Stimulated activated CD8-positive, alpha-beta memory T cell treated with anti-CD3 and anti-CD28 coated beads, Interleukin-4, amount 100 ng/mL, for 1 hour (primary cell): ENCODE measurements at places on chromosomes 7 and 10.

GRCh38 chr7:66523409-66523808 is 105.3 kb upstream of the KCTD7 start:
- no peak for DNase-seq

DNA sequence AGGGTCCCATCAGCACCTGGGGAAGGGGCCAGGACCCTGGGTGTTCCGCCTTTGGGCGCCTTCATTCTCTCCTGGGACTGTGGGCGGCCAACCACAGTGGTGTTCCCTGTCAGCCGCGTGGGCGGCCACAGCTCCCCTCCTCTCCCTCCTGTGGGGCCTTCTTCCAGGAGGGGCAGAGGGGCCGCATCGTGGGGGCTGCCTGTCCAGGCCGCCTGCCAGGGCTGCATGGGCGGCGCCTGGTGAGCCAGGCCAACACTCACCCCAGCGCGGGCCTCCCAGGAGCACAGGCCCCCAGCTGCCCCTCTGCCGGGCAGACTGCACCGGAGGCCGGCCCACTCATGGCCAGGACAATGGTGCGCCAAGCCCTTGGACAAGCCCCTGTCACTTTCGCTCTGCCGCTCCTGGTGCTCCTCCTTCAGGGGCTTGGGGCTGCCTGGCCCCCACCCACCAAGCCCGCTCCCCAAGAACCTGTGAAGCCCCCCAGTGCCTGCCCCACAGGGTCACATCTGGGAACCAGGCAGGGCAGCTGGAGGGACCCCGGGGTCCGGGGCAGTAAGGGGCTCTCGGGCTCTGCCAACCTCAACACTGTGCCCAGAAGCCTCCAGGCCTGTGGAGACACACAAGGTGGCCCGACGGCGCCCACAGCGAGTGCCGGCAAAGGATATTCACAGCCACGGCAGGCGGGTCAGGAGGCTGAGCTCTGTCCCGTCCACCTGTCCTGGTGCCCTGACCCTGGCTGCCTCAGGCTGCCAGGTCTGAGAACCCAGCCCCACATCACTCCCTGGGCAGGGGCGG is 42.8 kb downstream of the AP5Z1 start:
- no peak for DNase-seq

DNA sequence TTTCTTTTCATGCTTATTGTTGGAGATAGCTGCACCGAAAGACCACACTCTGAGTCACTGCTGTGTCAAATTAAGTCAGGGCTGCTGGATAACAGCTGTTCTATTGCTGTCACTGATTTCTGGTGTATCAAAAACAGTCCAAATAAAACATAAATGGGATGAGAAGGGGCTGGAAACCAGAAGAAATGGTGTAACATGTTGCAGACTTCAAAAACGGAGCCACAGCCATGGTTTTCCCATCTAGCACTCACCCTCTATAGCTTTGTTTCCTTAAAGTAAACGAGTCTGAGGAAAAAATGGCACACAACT is 103.3 kb upstream of the DIP2C start:
- DNase-seq = no peak

- no peak for DNase-seq
These were observed 97.1 kb upstream of the ARID5B start for GRCh38 chr10:61804414-61804813.

GRCh38 chr10:74934100-74934812 is 107.9 kb downstream of the KAT6B start:
- no peak for DNase-seq

DNA sequence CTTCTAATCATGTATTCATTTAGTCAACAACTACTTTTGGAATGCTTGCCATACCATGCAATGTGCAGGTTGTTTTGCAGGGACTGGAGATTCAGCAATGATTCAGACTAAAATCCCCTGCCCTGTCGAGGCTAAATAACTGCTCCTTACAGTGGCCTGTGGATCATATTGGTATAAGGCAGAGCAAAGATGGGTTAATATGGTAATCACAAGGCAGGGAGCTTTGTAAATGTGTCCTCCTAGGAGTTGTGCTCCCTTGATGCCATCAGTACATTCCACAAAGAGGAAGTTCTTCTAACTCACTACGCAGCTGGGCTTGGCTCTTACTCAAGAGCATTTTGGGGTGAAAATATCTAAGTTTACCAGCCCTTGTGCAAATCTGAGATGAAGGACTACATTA is 614 bp upstream of the IFIT2 start:
- no peak for DNase-seq

GRCh38 chr7:25537662-25538375 is 309.5 kb upstream of the NPVF start:
- DNase-seq = no peak

- no peak for DNase-seq
These were observed 76.6 kb downstream of the GPR37 start for GRCh38 chr7:124688991-124689390.

DNA sequence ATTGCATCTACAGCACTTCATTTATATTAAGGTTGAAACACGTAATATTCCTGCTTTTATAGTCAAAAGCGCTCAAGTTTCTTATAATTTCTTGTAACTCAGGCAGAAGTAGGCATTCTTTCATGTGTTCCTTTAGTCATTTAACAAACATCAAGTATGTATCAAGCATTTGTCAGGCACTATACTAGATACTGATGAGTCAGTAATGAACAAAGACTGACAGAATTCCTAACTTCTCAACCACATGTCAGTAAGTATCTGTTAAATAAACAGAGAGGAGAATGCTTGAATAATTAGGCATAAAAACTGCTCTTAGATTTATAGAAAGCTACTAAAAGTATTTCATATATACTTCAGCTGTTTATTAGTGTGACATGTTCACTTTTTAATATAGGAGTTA is 9.9 kb downstream of the CRPPA start:
- DNase-seq = no peak

DNA sequence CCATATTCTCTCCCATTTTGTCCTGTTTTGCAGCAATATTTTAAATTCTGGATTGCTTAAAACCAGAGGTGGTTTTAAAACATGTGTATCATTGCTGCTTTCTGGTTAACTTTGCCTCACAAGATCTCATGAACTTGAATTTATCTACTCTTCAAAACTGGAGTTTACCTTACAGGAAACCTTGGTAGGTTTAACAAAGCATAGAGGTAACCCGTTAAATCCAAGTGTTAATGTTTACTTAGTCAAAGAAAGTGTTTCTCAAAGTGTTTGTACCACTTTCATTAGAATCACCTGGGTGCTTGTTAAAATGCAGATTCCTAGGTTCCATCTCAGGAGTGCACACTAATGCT is 44.0 kb upstream of the VDAC2 start:
- DNase-seq = no peak

DNA sequence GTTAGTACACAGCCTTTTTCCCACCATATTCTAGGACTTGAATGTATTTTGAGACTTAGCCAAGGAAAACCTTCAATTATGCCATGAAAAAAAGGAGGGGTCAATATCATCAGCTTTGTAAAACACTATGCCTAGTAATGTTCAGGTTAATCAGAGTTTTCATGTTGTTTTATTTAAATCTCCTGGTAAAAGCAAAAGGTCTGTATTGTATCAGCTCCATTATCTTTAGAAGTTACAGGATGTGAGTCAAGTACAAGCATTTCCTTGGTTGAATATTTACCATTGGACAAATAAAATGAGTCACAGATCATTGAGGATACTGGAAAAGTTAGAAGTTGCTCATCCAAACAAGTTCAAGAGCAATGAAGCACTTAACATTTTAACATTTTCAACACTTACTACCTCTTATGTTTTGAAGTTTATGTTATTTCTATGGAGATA is 89.9 kb upstream of the CAPZA2 start:
- DNase-seq = no peak

DNA sequence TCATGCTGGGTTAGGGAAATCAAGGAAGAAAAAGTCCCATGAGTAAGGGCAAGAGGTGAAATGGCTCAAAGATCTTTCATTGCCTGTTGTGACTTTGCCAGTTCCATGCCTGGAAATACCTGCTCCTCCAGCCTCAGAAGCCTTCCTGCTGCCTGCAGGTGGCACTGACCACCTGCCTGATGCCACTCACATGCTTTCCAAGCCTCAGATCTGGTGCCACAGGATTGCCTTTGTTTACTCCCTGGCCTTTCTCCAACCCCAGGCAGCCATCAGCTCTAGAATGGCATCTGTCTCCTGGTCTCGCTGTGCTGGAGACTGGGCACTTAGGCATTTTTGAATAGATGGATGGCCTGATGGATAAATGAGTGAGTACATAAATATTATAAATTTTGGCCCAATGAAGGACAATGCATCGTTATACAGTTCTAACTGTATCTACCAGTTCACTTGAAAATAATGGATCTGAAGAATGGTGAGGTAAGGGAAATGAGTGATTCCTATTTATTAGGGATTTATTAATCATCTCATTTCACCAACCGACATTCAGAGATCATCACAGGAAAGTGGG is 657.2 kb downstream of the INHBA start:
- no peak for DNase-seq

DNA sequence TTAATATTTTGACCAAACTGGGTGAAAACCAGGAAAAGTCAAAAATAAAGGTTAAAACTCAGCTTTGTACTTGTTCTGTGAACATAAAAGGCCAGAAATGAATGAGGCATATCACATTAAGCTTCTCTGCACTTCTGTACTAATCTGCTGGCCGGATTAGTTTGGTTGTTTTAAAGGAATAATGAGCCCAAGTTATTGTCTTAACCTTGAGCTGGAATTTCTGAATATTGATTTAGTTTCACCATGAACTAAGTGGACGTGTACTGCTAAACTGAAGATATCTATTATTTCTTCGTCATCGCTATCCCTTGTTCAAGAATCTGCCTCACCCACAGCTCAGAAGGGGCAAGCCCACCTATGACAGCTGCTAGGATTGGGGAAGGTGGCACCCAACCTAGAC is 101.1 kb upstream of the FRMD4A start:
- no peak for DNase-seq

DNA sequence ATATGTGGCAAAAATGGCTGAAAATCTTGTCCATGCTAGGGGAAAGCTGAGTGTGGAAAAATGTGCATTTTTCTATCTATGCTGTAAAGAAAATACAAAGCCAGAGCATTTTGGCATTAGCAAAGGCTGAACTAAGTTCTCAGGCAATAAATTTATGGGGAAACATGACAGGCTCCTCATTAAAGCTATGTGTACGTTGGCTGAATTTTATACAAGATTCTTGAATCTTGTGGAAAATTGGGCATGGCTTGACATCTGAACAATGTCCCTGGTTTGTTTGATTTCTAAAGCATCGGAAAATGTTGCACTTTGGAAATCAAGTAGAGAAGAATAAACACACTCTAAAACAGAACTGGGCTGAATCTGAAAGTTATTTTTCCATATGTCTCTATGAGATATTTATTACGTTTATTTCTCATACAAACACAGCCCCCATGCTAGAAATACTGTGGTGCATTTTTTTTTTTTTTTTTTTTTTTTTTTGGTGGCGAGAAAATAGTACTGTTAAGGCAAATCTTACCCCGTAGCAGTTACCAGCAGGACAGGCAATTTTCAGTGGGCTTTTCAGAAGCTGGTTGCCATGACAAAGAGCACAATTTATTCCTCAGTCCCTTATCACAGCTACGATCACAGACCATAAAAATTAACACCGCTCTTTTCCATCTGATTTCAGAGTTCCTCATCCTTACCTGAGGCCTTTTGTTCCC is 16.9 kb downstream of the CPA1 start:
- no peak for DNase-seq

DNA sequence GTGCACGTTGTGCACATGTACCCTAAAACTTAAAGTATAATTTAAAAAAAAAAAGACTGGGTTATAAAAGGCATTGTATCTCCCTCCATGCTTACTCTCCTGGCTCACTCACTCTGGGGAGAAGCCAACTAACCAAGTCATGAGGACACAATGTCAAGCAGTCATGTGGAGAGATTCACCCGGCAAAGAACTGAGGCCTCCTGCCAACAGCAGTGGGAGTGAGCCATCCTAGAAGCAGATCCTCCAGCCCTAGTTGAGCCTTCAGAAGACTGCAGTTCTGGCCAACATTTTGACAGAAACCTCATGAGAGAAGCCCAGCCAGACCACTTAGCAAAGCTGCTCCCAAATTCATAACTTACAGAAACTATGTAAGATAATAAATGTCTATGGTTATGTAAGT is 521.7 kb upstream of the FZD8 start:
- no peak for DNase-seq

- no peak for DNase-seq
These were observed 151.0 kb downstream of the CHN2 start for GRCh38 chr7:29345590-29345989.

- no peak for DNase-seq
These were observed 5.4 kb downstream of the COL13A1 start for GRCh38 chr10:69807122-69807521.

DNA sequence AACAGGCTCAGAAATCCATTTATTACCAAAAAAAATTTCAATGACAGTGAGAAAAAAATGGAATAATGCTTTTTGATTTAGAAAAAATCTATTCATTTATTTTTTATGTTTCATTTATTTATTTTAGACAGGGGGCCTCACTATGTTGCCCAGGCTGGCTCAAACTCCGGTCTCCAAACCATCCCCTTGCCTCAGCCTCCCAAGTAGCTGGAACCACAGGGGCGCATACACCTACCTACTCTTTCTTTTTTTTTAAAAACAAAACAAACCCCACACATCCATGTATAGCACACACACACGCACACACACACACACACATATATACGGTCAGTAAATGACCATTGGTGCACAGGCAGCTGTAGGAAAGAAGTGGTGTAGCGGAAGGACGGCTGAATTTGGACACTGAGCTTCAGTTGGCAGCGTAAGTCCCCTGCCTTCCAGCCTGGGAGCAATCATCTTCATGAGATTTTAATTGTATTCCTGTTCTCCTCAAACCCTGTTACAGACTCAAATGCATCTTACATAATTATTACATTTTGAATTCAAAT is 28.8 kb downstream of the ARL4A start:
- no peak for DNase-seq

- DNase-seq = no peak
These were observed 10.8 kb downstream of the BLVRA start for GRCh38 chr7:43769281-43769680.

- no peak for DNase-seq
These were observed 349.2 kb downstream of the HGF start for GRCh38 chr7:81420526-81421226.

- DNase-seq = no peak
These were observed 2.0 kb upstream of the HOXA2 start for GRCh38 chr7:27104341-27105058.

- no peak for DNase-seq
These were observed 730 bp downstream of the LARP4B start for GRCh38 chr10:930625-931325.

- no peak for DNase-seq
These were observed 875.8 kb upstream of the CELF2 start for GRCh38 chr10:10141782-10142382.

DNA sequence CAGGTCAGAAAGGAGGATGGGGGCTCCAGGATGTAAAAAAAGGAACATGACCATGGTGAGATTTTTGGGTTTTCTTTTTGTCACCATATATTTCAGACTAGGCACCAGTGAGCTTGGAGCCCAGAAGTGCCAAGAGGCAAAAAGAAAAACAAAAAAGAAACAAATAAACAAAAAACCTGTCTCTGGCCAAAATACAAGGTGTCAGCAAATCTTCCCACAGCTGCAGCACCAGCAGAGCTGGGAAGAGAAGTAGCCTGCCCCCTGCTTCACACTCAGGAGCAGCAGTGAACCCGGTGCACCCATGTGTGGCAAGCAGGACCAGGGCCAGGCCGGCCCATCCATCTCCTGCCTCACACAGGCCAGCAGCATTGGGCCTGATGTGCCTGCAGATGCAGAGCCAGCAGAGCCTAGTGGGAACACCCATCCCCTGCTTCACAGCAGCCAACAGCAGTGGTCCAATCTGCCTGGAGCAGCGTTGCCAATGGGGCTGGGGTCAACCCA is 34.7 kb upstream of the C10orf71 start:
- DNase-seq = no peak

GRCh38 chr7:16702441-16702840 is 51.1 kb upstream of the TSPAN13 start:
- no peak for DNase-seq

- DNase-seq = no peak
These were observed 496.8 kb upstream of the AKR1E2 start for GRCh38 chr10:4329225-4329624.
